ENCODE measurements at places on chromosomes 3 and 15. TPM values are rescaled to one million over a fixed set of nuclear protein-coding genes. Genes with fewer than 3 reads are reported as not detected.

SH2D7 gene
- not detected for total RNA-seq

USP50 gene
- total RNA-seq, result not detected

MYO1E gene
- 29.7 TPM for total RNA-seq

CCDC54 gene
- total RNA-seq, result not detected

CYP8B1 gene
- total RNA-seq, result not detected

HGD gene
- not detected for total RNA-seq

CLDN11 gene
- 1.6 TPM for total RNA-seq

PLXNB1 gene
- 11.5 TPM for total RNA-seq

GRK7 gene
- total RNA-seq, result not detected

POTEB2 gene
- not detected for total RNA-seq

PLSCR2 gene
- not detected for total RNA-seq

GABRR3 gene
- total RNA-seq, result not detected

ASB14 gene
- total RNA-seq, result not detected

TMF1 gene
- 12.5 TPM for total RNA-seq

SCN5A gene
- total RNA-seq, result 1.6 TPM

PML gene
- total RNA-seq, result 14.1 TPM

CORO2B gene
- 1.0 TPM for total RNA-seq

CACNA1D gene
- total RNA-seq, result 5.7 TPM

RYR3 gene
- total RNA-seq, result 50.6 TPM

ADGRG7 gene
- total RNA-seq, result not detected

C2CD4A gene
- not detected for total RNA-seq

ROBO2 gene
- 8.9 TPM for total RNA-seq

TMEM41A gene
- total RNA-seq, result 13.6 TPM

PLXND1 gene
- 92.4 TPM for total RNA-seq

CKMT1A gene
- not detected for total RNA-seq

SGO1 gene
- 2.6 TPM for total RNA-seq

NPAP1 gene
- total RNA-seq, result not detected

APOD gene
- total RNA-seq, result 20.4 TPM

NCKIPSD gene
- total RNA-seq, result 3.1 TPM

IRAK2 gene
- 1.6 TPM for total RNA-seq

ATP13A5 gene
- total RNA-seq, result not detected
